Lower leg skin (tissue), 4 donors: ENCODE measurements at places on chromosomes 3 and 15.

DNA sequence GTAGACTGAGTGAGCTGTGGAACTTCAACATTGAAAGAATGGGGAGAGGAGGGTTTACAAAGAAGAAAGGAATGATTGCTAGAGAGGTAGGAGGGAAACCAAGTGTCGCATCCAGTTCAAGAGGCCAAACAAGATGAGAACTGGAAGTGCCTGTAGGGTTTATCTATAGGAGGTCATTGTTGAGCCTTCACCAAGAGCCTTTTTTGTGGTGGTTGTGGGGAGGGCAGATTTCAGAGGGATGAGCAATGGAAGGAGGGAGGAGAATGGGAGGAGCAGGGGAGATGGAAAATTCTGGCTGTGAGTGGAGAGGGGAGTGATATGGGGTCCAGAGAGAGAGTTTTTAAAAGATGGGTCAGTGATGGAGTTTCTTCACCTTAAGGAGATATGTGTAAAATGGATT lies 8.5 kb downstream of the PDIA5 start:
- no peak for DNase-seq

DNA sequence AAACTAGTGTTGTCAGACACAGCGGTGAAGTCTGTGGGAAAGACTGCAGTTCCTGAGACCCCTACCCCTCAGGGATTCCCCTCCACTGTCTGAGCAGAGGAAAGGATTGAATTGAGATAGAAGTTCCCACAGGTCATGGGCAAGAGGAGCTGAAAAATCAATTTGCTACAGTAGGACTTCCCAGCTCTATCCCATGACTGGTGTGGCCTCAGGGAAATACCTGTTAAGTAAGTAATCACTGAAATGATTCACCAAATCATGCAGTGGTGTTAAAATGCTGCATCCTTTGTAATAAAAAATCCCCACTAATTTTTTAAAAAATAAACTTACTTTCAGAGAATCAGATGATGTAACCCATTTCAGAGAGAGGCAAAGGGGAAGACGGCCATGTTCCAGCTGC lies 45.0 kb upstream of the SPRED1 start:
- DNase-seq: no peak

- DNase-seq: no peak
Observed at GRCh38 chr3:33030246-33030645, 66.7 kb downstream of the GLB1 start.

GRCh38 chr15:77251662-77252061 lies 168.2 kb downstream of the PEAK1 start:
- no peak for DNase-seq

GRCh38 chr15:43212299-43212698 lies 8.5 kb downstream of the EPB42 start:
- DNase-seq: peak; percentile 49

DNA sequence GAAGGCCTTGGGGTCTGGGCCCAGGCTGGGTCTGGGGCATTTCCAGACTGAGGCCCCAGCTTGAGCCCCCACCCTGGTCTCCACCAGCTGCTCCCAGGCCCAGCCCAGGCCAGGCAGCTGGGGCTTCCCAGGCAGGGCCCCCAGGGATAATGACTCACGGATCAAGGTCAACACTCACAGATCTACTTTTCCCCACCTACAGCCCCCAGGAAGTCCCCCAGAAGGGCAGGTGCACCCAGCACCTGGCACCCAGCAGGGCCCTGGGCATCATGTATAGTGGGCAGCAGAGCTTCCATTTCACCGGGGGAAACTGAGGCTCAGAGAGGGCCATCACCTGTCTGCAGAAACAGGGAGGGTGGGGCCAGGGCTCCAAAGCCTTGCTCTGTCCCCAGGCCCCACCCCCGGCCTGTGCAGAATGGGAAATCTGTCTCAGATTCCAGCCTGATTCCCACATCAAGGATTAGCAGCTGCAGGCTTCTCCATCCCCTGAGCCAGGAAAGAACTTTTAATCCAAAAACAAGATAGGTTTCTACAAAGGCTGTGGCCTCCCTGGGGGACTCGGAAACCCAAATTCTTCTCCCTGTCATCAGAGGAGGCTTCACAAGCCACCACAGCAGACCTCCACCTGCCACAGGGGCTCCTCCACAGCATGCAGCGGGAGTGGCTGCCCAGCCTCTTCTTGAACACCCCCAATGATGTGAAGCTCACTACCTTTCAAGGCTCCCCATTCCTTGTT lies 49.8 kb downstream of the IQSEC1 start:
- DNase-seq: no peak

DNA sequence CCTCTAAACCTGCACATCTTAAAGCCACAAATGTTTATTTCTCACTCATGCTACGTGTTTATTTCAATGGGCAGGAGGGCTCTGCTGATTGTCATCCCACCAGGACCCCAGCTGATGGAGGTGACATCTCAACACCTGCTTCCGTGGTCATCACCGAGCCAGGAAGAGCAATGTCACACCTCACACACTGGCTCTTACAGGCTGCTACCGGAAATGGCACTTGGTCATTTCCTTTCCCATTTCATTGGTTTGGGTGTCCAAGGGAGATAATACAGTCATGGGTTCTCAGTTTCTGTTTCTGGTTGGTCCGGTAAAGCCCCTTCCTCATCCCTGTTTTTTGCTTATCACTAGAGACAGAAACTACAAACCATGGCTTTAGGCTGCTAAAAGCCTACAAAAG lies 41.9 kb downstream of the ABHD2 start:
- DNase-seq: no peak
